Stimulated activated CD8-positive, alpha-beta memory T cell treated with anti-CD3 and anti-CD28 coated beads, Interleukin-4, amount 100 ng/mL, for 1 hour (primary cell): ENCODE measurements at places on chromosomes 16 and 17.

GRCh38 chr17:74687886-74688285 lies 24.8 kb downstream of the CD300LF start:
- DNase-seq = no peak

DNA sequence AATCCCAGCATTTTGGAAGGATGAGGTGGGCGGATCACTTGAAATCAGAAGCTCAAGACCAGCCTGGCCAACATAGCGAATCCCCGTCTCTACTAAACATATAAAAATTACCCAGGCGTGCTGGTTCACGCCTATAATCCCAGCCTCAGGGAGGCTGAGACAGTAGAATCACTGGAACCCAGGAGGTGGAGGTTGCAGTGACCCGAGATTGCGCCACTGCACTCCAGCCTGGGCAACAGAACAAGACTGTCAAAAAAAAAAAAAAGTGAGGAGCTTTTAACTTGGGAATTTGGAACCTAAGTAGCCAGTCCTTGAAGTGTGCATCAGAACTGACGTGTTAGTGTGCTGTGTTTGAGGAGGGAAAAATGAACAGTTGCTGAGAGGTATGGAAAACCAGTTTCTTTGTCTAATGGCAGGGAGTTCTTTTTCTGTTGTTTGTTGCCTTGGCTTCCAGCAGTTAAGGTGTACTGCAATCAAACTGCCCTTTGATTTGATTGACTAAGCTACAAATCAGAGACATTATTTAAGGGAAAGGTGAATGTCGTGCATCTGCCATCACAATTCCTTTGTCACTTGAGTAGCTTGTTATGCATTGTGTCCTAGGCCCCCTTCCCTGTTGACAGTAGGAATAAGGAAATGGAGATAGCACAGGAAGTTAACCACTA lies 8.6 kb upstream of the DUSP14 start:
- DNase-seq = no peak

GRCh38 chr16:17371299-17371698 lies 99.5 kb downstream of the XYLT1 start:
- DNase-seq = no peak

- DNase-seq = no peak
Observed at GRCh38 chr17:40528692-40529417, 27.4 kb upstream of the TNS4 start.

DNA sequence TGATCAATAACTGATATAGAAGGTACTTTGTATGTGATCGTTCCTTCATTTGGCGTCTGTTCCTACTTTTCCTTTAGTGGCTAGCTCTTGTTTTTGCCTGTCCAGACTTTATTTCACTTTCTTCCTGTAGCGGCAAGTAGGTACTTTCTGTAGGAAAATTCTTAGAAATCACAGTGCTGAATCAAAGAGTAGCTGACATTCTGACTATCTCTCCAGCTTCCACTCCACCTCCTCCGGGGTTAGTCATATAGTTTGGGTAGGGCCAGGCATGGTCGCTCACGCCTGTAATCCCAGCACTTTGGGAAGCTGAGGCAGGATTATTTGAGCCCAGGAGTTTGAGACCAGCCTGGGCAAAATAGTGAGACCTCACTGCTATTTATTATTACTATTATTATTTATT lies 29.9 kb upstream of the PAFAH1B1 start:
- no peak for DNase-seq

- no peak for DNase-seq
Observed at GRCh38 chr16:87420026-87421002, 28.2 kb downstream of the MAP1LC3B start.

GRCh38 chr17:73419881-73420280 lies 108.1 kb upstream of the CDC42EP4 start:
- DNase-seq = no peak
